Stimulated activated CD8-positive, alpha-beta memory T cell treated with anti-CD3 and anti-CD28 coated beads, Interleukin-7, amount 100 ng/mL, for 24 hours (primary cell): ENCODE measurements at places on chromosomes 7 and 10.

DNA sequence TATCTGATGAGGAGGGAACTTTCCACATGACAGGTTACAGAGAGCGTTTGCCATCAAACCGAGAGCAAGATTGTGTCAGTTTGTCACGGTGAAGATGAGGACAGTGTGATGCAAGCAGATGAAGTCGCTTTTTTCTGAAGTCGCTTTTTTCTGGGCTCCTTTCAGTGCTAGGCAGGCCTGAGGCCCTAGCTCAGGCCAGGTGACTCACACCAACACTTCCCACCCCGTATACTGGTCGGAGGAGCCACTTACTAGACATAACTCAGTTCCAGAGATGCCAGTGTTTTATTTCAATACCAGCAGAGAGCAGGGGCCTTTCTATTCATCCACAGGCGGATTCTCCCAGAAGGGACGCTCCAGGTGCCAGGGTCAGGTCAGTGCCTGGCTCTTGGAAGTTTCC is 58.9 kb downstream of the SFMBT2 start:
- DNase-seq: no peak

DNA sequence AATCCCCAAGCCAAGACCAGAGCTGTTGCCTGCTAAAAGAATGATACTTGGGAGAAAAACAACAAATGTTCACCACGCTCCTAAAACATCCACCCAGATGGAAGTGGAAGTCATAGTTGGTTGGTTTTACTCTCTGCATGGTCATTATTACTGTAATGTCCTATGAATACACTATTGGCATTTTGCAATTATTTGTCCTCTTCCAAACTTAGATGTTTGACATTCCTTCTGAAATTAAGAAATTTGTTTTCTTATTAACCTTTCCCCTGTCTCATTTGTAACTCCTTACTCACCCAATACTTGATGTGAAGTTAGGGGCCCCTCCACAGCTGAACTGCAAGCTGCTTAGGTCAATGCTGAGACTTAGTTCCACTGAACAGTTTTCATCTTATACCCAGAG is 383.3 kb downstream of the INHBA start:
- DNase-seq: no peak

- DNase-seq: no peak
Observed at GRCh38 chr7:30877015-30877769, 34.5 kb upstream of the AQP1 start.

DNA sequence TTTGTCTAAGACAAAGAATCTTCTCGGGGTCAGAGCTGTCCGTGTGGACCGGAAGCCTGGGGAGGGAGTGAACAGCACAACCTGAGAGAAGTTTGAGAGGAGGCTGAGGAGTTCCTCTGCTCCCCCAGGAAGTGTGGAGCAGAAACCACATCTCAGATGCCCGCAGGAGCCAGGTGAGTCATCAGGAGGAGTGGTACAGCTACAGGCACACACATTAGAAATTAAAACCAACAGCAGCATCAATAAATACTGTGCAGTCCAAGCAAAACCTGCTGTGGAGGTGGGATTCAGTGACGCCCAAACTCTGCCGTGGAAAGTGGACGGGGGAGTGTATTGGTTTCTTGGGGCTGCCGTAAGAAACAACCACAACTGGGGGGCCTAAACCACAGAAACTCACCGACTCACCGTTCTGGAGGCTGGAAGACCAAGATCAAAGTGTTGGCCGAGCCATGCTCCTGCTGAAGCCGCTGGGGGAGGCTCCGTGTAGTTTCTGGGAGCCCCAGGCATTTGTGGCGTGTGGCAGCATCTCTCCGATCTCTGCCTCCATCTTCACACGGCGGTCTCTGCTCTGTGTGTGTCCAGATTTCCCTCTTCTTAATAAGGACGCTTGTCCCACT is 31.2 kb upstream of the GARS1 start:
- DNase-seq: no peak

- no peak for DNase-seq
Observed at GRCh38 chr7:130463553-130464434, 23.0 kb upstream of the CEP41 start.
